ENCODE measurements at places on chromosomes 12 and 14.

GRCh38 chr12:69540987-69541386, 44.3 kb upstream of the CCT2 start:
- DNase-seq: no peak

- DNase-seq: no peak
These were observed 9.3 kb downstream of the ST8SIA1 start for GRCh38 chr12:22325218-22325617.

DNA sequence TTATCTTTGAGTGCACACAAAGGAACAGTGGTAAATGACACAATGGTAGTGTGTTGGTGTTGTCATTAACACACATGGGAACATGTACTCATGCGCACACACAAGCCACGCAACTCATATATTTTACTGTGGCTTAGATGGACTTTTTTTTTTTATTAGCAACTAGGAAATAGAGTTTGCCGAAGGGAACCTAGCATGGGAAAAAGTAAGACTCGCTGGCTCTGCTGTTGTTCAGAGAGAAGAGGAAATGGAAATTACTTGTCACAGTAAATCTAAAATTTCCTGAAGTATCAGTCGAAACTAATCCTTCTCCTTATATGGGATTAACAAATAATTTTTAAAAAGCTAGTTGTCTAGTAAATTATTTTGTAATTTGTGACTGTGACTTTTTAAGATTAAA, 33.7 kb upstream of the IL22 start:
- no peak for DNase-seq

- DNase-seq: no peak
These were observed 1.3 kb downstream of the GLI1 start for GRCh38 chr12:57460841-57461275.

- DNase-seq: no peak
These were observed 1.1 kb downstream of the ADSS1 start for GRCh38 chr14:104724981-104725771.

DNA sequence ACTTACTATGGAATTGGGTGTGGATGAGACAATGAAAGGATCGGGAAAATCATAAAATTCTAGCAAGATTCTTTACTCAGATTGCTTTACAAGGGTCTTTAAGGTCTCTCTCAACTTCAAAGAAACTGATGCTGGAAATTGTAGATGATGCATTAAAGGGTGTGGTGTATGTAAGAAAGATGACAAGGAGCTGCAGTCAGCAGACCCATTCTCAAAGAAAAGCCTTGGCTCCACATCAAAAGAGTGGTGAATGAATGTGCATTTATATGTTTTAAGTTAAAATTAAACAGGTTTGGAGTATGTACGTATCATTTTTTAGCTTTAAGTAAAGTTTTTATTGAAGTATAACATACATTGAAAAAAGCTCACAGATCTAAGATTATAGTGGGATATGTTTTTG, 194.5 kb downstream of the C12orf75 start:
- no peak for DNase-seq
